CD4-positive, alpha-beta memory T cell (primary cell): ENCODE measurements at places on chromosomes 3 and 15. TPM values are rescaled to one million over a fixed set of nuclear protein-coding genes. Genes with fewer than 3 reads are reported as not detected.

GRIP2 gene
- not detected for total RNA-seq

CCR2 gene
- total RNA-seq = 16.3 TPM

PLA1A gene
- not detected for total RNA-seq

WDR93 gene
- not detected for total RNA-seq

DIS3L gene
- 40.3 TPM for total RNA-seq

GPR62 gene
- total RNA-seq = not detected

CRBN gene
- total RNA-seq = 150 TPM

CA12 gene
- not detected for total RNA-seq
